ENCODE measurements at places on chromosomes 3 and 15.

DNA sequence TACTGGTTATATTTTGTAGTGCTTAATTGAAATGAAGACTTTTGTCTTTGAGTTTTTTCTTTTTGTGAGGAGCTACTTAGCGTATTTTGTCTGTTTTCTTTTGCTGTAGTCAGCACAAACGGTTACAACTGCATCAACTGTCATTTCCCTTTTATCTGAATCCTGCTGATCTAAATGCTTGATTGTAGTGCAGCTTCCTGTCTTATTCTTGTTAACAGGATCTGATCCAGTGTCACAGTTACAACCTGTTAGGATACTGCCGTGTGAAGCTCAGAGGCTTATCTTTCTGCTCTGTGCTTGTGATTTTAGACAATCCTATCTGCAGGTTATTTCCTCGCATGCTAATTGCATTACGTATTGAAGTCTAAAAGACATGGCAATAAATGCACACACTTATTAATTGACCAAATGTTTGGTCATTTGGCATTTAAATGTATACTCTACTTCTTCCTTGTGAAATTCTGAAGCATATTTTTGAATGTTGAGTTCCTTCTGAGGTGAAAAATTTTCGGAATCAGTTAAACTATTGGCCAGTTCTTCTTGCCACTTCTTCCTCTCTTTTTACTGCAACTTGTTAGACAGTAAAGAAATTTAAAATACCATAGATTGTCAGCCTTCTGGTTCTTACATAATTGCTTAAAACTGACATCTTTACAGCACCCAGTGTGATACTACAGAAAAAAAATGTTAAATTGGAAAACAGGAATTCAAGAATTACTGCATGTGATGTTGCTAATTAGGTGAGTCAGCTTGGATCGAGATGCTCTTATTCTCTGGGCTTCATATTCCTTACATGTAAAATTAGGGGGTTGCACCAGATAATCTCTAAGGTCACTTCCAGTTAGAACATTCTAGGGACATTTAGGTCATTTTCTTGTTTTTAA, 168.2 kb downstream of the MBNL1 start:
- no peak for DNase-seq

DNA sequence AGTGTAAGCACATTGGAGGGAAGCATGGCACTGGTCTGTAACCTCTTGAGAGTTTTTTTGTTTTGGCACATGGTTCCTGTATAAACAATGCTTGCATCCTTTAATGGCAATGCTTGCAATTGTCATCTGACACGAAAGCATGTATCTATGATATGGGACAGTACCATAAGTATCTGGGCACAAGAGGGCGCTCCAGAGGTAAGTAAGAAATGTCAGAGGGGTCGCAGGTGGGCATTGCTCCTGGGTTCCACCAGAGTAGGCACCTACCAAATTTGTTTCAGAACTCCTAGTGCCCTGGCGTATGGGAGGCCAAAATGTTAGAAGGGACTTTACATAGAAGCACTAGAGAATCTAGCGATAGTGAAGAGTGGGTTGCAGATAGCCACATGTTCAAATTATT, 58.7 kb upstream of the BCHE start:
- no peak for DNase-seq

- DNase-seq: no peak
These were observed 38.5 kb downstream of the HPS3 start for GRCh38 chr3:149167898-149168297.

DNA sequence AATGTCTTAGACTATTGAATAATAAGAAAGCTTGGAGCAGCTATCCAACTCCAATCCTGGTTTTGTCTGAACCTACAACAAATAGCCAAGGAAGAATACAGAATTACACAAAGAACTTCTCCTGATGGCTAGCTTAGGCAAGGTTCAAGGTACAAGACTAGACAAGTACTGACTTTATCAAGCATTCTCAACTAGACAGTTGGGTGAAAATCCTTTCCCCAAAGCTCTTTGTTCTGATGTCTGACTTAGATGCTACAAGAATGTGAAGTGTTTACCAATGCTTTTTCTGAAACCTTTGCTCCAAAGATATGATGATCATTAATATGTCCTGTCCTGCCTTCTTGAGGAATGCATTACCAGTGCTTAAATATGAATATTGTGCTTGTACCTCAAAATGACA, 113.8 kb downstream of the ANXA2 start:
- no peak for DNase-seq

DNA sequence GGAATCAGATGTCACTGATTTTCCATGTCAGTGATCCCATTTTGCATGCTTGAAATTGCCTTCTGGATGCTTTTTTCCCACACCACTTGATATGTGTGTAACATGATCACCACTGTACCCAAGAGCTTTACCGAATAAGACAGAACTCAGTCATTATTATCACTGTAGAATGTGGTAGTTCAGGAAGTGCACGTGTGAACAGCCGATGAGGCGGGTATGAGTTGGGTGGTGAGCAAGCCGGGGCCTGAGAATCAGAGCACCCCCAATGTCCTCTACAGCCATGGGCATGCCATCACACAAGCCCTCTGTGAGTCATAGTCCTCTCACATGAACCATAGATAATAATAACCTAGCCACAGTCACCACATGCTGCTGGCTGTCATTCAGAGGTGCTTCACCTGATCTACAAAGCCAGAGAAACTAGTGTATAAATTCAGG, 470.8 kb downstream of the SOX2 start:
- DNase-seq: no peak

- DNase-seq: no peak
These were observed 102.5 kb downstream of the IQSEC1 start for GRCh38 chr3:12970684-12971083.

- no peak for DNase-seq
These were observed 26.2 kb downstream of the FAM43A start for GRCh38 chr3:194711913-194712312.

GRCh38 chr3:23406601-23407000, 203.5 kb downstream of the UBE2E2 start:
- DNase-seq: no peak

- DNase-seq: no peak
These were observed 88.2 kb downstream of the ANP32A start for GRCh38 chr15:68732451-68732850.

- no peak for DNase-seq
These were observed 2.2 kb downstream of the GABRR3 start for GRCh38 chr3:98032904-98033303.

DNA sequence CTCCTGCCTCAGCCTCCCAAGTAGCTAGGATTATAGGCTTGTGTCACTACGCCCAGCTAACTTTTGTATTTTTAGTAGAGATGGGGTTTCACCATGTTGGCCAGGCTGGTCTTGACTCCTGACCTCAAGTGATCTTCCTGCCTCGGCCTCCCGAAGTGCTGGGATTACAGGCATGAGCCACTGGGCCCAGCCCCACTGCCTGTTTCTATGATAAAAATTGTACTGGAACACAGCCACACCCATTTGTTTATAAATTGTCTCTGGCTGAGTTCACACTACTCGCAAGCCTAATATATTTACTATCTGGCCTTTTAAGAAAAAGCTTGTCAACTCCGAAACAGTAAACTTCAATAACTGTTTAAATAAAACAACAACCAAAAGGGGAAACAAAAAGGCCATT, 309.4 kb upstream of the WNT5A start:
- DNase-seq: no peak

GRCh38 chr3:197229178-197229577, 69.2 kb downstream of the DLG1 start:
- DNase-seq: no peak

GRCh38 chr15:68271854-68272471, 5.6 kb upstream of the FEM1B start:
- DNase-seq: peak; percentile 54

GRCh38 chr3:141963301-141963700, 86.9 kb downstream of the ATP1B3 start:
- DNase-seq: no peak

DNA sequence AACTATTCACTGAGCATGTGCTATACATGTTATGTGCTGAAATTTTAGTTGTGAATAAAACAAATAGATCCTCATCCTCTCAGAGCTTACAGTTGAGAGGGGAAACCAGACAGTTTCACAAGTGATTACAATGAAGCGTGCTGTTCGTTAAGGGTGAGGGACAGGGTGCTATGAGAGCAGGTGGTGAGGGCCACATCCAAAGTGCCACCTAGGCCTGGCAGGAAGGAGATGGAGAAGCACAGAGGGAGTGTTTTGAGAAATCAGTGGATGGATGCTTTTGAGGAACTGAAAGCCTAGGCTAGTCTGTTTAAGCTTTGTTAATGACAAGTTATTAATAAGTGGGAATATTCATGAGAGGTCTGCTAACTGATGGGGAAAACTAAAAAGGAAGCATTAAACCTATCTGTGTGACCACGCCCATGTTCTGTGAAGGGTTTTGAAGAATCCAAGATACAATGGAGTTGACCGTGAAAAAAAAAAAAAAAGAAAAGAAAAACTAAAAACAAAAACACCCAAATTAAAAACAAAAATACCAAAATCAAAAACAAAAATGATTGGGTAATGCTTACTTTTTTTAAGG, 7.3 kb downstream of the MCTP2 start:
- DNase-seq: no peak

DNA sequence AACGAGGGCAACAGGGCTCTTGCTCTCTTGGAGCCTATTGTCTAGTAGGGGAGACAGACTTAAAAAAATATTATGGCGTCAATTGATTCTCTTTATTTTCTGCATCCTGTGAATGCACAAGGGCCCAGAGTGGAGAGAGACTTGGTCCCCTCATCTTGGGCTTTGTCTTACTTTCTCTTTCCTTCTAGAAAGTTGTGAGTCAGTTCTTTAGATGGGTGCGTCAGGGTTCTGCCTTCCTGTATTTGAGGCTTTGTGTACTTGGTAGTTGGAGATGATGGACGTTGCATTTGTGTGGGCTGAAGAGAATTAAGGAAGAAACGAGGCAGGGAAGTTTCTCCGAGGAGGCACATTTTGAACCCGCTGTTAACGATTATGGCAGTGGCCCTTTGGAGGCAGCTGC, 52.9 kb downstream of the CACNA1D start:
- no peak for DNase-seq

GRCh38 chr3:180184816-180185215, 148.1 kb upstream of the PEX5L start:
- DNase-seq: no peak

DNA sequence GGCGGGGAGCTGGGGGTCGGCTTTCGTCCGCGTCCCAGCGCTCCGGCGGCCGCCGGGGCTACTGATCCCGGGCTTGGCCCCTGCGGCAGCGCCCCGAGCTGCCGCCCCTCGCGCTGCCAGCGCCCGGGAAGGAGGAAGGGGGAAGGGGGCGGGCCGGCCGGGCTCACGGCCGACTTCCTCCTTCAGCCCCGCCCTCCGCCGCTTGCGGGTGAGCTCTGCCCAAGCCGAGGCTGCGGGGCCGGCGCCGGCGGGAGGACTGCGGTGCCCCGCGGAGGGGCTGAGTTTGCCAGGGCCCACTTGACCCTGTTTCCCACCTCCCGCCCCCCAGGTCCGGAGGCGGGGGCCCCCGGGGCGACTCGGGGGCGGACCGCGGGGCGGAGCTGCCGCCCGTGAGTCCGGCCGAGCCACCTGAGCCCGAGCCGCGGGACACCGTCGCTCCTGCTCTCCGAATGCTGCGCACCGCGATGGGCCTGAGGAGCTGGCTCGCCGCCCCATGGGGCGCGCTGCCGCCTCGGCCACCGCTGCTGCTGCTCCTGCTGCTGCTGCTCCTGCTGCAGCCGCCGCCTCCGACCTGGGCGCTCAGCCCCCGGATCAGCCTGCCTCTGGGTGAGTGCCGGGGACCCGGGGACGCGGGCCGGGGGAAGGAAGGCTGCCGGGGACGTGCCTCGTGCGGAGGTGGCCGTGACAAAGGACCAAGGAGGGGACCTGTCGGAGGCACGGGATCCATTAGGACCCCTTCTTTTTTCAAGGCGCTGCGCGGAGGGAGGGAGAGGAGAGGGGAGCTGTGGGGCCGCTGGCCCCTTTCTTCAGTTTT, at the start of gene SEMA4B:
TSS of gene SEMA4B (plus strand) at position 201 of the 814 bp plus-strand sequence. CDS start at position 450, 249 bp downstream.
- DNase-seq: no peak

DNA sequence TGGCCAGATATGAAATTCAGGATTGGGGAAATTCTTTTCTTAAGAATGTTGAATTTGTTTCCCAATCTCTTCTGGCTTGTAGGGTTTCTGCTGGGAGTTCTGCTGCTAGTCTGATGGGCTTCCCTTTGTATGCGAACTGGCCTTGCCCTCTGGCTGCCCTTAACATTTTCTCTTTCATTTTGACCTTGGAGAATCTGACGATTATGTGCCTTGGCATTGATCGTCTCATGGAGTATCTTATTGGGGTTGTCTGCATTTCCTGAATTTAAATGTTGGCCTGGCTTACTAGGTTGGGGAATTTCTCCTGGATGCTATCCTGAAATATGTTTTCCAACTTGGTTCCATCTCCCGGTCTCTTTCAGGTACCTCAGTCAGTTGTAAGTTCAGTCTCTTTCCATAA, 152.2 kb downstream of the CFAP20DC start:
- DNase-seq: no peak

DNA sequence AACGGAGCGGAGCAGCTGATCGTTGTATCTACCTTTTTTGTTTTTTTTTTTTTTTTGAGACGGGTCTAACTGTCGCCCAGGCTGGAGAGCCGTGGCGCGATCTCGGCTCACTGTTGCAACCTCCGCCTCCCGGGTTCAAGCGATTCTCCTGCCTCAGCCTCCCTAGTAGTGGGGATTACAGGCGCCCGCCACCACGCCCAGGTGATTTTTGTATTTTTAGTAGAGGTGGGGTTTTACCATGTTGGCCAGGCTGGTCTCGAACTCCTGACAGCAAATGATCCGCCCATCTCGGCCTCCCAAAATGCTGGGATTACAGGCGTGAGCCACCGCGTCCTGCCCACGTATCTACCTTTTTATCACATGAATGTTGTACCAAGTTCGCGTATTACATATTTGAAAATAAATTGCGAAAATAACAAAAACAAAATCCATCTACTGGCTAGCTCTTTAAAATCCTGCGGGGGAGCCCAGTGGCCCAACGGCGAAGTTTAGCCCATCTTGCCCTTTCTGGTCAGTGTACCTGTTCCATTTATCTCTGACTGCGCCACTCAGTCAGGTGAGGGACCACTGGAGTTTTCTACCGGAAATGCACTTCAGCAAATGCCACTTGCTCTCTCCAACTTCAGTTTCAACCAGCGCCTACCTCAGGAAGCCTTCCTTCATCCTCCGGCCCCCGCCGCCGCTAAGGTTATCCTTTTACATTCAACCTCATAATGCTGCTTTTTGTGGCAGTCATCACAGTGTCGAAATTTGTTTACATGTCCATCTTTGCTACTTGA, 1.2 kb upstream of the EIF3J start:
- no peak for DNase-seq

DNA sequence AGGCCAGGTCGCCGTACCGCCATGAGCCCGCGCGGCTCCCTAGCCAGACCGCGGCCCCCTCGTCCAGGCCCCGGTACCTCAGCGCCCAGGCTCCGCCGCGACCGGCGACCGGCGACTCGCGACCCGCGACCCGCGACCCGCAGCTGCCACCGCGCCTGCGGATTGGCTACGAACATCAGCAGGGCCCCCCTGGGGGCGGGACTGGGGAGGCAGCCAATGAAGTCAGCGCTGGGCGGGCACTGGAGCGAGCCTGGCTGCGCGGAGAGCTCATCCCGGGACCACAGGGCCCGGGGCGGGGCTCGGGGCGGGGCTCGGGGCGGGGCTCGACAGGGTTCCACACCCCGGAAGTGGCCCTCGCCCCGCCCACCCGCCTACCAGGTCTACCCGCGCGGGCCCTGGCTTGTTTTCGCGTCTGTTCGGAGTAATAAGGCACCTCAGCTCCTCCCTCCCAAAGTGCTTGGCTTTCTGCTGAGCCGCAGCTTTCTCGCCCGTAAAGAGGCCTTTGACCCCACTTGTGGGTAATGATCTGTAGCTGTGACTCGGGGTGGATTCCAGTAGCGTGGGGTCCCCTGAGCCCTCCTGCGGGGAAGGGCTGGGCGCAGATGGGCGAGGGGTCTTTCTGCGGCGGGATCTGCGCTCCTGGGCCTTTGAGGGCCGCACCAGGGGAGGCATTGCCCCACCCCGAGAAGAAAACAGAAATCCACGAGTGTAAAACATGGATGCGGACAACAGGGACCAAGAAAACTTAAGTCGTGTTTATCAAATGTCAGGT, at the start of gene LYSMD4:
TSS of gene LYSMD4 (minus strand) at position 170 of the 772 bp plus-strand sequence. CDS start 1,438 bp downstream, outside the sequence.
- DNase-seq: peak; percentile 73
